ENCODE measurements at places on chromosomes 5 and 9.

DNA sequence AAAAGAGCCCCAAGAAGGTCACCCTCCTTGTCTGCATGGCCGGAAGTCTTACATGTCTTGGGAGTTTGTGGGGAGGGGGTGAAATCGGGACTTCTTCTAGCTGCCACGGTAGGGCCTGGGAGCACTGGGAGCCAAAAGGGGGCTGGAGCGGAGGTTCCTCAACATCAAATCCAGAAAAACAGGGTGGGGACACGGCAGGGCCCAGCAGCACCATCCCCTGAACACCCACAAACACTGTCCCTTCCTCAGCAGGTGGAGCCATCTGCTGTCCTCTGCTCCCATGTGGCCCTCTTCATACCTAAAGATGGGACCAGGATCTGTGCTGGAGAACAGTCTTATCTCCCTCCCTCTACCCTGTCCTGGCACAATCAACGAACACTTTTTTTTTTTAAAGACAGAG, 2.7 kb downstream of the TERT start:
- DNase-seq = no peak

DNA sequence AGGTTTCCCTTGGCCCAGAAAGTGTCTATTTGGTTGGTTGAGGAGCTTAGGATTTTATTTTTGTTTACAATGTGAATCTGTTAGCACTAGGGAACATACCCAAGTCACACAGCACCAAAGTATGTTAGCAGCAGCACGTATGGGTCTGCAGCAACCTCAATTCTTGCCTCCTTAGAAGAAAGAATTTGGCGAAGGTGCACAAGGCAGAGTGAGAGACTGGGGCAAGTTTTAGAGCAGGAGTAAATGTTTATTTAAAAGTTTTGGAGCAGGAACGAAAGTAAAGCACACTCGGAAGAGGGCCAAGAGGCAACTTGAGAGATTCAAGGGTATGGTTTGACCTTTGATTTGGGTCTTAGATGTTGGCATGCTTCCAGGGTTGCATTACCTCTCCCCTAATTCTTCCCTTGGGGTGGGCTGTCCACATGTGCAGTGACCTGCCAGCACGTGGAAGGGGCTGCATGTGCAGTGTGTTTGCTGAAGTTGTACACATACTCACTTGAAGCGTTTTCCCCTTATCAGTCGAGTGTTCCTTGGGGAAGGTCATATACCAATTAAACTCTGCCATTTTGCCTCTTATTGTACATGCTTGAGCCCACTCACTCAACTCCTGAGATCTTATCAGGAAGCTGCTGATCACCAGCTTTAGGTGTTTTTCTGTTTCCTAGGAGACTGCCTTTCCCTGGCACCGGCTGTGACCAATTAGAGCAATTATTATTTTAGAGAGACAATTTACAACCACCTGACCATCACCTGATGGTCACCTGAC, 64.9 kb upstream of the SHC3 start:
- no peak for DNase-seq

- DNase-seq = no peak
These were observed 12.3 kb downstream of the GAPT start for GRCh38 chr5:58503390-58504046.

DNA sequence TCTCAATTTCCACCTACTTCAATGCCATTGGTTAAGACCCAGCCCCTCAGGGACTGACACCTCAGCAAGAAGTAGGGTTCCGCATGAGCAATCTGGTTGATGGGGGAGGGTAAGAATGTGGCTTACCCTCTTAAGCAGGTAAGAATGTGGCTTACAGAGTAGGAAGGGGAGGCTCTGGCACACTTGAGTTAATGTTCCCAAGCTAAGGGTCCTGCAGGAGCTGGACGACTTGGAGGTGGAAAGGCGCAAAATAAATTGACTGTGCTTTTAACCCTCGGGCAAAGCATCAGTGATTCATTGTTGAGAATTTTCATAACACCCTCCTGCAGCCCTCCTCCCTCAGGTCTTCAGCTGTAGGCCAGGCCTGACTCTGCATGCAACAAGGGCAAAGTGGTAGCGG, 24.9 kb upstream of the ADRA1B start:
- DNase-seq = no peak

DNA sequence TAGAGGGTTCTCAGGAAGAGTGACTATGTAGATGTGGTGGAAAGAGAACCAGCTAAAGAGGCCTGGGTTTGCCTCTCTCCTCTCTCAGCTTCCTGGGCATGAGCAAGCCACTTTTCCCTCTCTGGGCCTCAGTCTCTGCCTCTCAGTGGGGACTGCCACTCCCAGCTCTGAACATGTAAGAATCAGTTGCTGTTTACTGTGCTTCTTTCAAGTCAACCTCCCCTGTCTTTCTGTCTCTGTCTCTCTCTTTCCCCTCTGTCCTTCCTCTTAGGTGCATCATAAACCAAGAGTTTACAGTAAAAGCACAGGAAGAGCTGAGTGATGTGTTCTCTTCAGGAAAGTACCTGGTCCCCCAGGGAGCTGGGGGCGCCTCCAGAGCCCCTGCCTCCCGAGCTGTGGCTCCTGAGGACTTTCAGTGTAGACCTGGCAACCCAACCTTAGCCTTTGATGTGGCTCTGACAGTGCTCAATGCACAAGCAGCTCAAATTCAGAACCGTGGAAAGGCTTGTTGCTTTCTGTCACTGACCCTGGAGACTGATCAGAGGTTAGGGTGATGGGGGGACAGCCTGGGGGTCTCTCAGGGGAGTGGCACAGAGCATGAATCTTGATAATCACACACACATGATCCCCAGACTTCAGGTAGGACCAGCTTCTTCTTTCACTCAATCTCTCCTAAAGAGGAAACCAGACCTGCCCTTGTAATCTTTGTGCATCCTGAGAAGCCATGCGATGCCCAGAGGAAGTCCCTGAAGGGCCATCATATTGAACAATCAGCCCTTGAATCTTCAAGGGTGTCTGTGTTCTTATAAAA, 59.4 kb upstream of the TNFSF8 start:
- DNase-seq = no peak

GRCh38 chr5:88060194-88060593, 208.5 kb downstream of the TMEM161B start:
- no peak for DNase-seq

DNA sequence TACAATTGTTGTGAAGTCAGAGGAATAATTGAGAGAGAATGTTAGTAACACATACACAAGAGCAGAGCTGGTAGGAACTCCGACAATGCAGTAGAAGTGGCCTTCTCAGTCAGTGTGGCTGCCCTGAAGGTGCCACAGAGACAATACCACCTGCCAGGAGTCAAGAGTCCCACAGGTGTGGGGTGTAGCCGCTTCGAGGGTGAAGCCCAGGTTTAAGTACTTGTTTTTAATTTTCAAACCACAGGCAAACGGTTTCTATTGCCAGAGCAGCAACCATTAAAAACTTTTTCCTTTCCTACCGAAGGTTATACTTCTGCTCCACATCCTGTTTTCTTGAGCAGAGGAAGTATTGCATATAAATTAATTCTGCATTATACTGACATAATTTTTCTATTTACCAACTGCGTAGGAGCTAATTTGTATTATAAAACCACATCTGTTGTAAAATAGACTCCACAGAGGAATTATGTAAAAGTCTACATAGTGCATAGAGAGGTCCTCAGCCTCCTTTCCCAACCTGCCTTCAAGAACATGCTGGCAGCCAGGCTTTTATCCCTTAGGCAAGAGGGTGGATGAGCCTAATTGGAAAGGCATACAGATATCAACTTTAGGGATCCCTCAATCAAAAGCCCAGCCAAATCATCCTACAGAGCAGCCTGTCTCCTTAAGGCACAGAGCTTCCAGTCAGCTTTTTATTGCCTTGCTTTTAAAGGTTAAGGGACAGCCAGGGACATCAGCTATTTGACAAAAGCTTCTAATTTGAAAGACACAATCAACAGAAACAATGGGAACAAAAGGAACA, 12.9 kb upstream of the ACTBL2 start:
- DNase-seq = no peak

DNA sequence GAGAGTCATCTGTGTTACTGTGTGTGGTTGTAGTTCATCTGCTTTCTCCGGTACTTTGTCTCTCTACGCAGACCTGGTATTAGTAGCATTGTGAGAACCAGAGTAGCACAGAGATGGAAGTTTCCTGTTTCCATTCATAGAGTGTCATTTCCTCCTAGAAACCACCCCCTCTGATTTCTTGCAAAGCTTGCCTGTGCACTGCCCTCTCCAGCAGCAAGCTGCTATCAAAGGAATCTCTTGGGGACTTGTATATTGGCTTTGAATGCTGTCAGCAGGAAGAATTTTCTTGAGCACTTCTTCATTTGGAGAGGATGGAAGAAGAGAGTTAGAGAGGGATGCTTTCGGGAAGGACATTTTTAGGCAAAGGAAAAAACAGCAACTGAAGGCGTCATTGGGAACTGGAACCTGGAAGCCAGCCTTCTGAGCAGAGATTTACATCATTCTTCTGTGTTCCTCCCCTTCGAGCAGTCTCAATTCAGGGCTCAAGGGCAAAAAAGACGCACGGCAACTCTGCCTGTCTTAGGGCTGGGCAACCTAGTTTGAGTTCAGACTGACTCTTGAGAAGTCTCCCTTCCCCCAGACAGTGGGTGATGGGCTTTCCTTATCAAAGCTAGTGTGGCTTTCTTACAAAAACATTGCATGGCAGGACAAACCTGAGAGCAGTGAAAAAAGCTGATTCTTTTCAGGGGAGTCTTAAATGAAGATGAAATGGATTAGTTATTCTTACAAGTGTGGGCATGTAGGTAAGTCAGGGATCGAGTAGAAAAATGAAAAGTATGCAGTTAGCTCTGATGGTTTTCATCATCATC, 226.3 kb downstream of the AOPEP start:
- DNase-seq = no peak

DNA sequence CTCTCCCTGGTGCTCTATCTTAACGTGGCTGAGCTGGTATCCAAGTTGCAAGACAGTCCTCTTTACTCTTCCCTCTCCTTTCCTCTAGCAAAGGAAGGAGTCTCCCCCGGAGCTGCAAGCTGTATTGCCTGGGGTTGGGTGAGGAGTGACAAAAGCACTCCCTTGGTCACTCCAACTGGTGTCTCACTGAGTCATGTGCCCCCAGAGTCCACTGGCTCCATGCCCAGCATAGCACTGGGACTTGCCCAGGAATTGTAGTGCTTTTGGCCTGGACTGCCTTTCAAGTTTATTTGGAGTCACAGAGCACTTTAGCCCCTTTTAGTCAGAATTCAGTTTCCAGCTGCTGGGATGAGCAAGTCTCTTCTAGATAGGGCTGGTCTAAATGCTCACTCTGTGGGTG, 82.6 kb upstream of the FST start:
- DNase-seq = no peak

DNA sequence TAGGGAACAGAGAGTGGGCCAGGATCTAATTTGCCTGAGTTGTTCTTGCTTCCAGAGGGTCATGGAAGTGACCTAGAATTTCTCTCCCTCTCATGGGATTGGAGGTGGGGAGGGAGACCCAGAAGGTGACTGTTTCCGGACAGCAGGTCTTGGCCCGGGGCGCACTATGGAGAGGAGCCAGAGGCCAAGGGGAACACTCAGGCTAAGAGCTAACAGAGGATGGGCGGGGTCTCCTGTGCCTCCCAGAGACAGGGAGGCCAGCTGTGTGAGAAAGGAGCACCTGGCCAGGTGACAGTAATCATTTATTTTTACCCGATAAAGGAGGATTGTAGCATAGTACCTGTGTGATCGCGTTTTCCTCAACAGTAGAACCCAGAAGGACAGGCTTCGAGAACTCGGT, 50.9 kb upstream of the ANKH start:
- no peak for DNase-seq

- DNase-seq = no peak
These were observed 58.0 kb upstream of the FSTL4 start for GRCh38 chr5:133670336-133670735.

- DNase-seq = no peak
These were observed 579.2 kb upstream of the COX7C start for GRCh38 chr5:86038566-86038965.

DNA sequence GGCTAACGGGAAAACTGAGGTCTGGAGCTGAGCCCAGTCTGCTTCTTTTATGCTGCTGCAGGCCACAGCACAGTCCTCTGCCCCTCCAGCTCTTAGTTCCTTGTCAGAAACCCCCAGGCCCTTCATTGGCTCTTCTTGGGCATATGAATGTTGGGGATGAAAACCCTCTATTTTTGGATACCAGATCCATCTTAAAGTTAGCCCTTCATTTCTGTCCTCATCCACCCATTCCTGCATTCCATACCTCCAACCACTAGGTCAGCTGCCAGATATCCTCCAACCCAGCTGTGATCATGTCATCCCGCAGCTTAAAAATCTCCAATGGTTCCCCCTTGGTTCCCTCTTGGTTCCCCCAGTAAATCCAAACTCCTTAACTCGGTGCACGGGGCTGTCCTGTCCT, 1.8 kb upstream of the SLC25A51 start:
- DNase-seq = no peak

- no peak for DNase-seq
These were observed 116.9 kb upstream of the MRPS30 start for GRCh38 chr5:44691802-44692201.

GRCh38 chr9:94156348-94157049, 72.2 kb downstream of the PTPDC1 start:
- DNase-seq = no peak

DNA sequence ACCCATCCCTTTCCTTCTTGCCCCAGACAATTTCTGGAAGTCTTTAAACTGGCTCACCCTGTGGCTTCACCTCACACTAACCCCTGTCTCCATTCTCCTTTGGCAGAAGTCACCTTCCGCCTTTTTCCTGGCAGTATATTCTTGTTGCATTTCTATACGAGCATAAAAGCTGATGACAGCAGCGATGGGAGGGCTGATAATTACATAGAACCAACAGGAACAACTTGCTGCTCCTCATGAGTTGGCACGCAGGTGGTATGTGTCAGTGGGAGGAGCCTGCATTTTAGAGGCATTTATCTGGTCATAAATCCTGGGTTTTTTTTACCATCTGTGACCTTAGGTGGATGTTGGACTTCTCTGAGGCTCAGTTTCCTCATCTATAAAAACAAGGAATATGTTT, 61.4 kb upstream of the CKMT2 start:
- DNase-seq = no peak

GRCh38 chr5:167881041-167881440, 410.4 kb upstream of the WWC1 start:
- DNase-seq = no peak

- no peak for DNase-seq
These were observed 2.7 kb upstream of the CNTFR start for GRCh38 chr9:34591917-34592866.

GRCh38 chr5:157126-157715, 34.1 kb upstream of the LRRC14B start:
- DNase-seq = no peak

DNA sequence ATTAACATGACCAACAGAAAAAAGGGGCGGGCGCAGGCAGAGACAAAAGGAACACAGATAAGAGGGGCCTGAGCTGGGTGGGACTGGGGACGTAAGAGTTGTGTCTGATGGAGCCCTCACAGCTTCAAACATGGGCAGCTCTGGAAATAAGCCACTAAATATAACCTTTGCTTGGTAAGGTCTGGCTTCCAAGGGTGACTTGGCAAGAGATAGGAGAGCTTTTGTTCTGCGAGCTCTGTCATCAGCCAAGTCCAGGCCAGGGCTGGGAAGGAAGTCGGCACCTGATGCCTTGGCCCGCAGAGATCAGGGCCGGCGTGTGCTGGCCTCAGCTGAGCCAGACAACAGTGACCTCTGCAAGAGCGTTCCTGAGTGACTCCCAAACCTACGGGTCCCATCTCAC, 11.8 kb downstream of the TRUB2 start:
- no peak for DNase-seq

GRCh38 chr5:62974623-62975022, 396.0 kb downstream of the LRRC70 start:
- DNase-seq = no peak

Measured in renal cortex interstitium (tissue), 15 donors.